Natural killer cell (primary cell): ENCODE measurements at places on chromosomes 4 and X. TPM values are rescaled to one million over a fixed set of nuclear protein-coding genes. Genes with fewer than 3 reads are reported as not detected.

TBC1D8B gene
- 0.13 TPM for total RNA-seq

MAD2L1 gene
- total RNA-seq = 2.6 TPM

NAP1L2 gene
- total RNA-seq = 3.6 TPM

MAGEA11 gene
- total RNA-seq = not detected

LDB2 gene
- total RNA-seq = 8.2 TPM

PRDX4 gene
- total RNA-seq = 13.5 TPM

AR gene
- total RNA-seq = not detected

PCDH18 gene
- not detected for total RNA-seq

WAS gene
- 141 TPM for total RNA-seq

NHSL2 gene
- 30.8 TPM for total RNA-seq
